Right kidney (tissue), 9 donors: ENCODE measurements at places on chromosomes 6 and 20.
A peak's percentile ranks its signal among the peaks of the same experiment; 100 is the strongest.

- DNase-seq = peak; percentile 13
These were observed 46.7 kb downstream of the MAP1LC3A start for GRCh38 chr20:34604980-34605788.

GRCh38 chr20:35135867-35136586, 11.1 kb downstream of the EDEM2 start:
- DNase-seq = no peak

DNA sequence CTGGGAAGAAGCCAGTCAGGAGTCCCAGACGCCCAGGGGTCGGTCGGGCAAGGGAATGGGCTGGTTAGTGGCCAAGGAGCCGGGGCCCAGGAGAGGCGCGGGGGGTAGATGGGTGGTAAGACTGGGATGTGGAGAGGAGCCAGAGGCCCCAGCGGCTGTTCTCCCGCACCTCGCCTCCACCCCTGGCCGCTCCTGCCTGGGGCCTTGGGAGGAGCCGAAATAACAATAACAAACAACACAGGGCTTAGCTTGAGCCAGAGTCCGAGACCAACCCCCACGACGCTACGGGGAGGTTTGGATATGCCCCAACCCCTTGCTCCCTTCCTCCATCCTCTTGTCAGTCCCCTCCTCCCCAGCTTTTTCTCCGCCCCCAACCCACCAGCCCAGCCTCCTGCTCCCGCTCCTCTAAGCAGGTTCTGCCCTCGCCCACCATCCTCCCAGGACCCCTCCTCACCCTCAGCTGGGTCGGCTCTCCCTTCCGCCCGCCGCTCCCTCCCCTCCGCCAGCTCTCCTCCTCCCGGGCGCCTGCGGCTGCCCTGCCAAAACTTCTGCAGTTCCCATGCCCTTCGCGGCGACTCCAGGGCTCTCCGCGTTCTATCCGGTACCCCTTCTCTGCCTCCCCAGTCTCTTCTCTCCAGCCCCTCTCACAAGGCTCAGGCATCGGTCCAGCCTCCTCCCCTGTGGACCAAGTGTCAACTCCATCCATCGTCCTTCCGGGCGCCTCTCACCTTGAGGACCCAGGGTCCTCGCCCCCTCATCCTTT, 1.1 kb downstream of the RNF39 start:
- peak; percentile 27 for DNase-seq

GRCh38 chr6:53581173-53581773, 36.4 kb upstream of the GCLC start:
- DNase-seq = peak; percentile 25

GRCh38 chr6:160750276-160750689, 48.2 kb downstream of the PLG start:
- no peak for DNase-seq

DNA sequence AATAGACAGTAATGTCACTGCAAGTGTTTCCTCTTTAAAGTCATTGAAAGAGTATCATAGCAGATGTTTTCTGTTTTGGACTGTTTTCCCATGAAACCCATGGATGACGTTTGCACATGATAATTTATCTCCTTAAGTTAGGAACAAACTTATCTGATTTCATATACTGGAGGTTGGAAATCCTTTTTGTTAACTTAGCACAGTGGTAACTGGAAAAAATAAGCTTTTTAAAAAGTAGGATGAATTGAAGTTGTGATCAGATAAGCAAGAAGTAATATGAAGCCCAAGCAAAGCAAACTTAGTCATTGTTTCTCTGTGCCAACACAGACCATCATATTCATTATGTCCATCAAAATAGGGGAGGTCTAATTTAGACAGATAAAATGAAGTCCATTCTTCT, 61.6 kb downstream of the PLCB4 start:
- no peak for DNase-seq

DNA sequence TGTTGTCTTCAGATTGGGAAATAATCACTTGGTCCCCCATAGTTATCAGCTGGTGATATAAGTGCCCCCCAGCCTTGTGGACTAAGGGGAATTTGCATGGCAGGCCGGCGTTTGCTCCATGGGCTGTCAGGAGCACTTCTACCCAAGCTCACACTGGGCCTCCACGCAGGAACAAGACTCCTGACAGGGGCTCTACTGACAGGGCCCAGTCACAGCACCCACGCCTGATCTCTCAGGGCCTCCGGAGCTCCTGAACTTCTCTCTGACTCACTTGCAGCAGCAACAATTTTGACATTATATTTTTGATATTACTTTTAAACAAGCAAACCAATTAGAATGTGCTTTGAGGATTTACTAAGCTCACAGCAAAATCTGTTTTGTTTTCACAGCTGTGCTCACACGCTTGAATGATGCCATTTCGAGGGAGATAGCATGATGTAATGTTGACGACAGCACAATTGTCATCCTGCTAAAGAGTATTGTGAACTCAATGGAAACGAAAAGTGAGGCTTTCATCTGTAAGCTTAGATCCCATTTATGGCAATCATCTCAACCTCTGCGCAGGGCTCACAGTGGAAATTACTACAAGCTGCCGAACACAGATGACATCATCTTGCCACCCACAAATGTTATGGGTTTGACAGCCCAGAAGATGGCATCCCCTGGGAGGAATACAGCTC, 28.7 kb upstream of the TXNDC5 start:
- DNase-seq = no peak

GRCh38 chr6:116542426-116542825, 3.1 kb downstream of the TRAPPC3L start:
- no peak for DNase-seq

GRCh38 chr6:37396571-37397180, 36.3 kb upstream of the CMTR1 start:
- DNase-seq = no peak

GRCh38 chr6:93801101-93801847, 381.9 kb upstream of the EPHA7 start:
- no peak for DNase-seq

DNA sequence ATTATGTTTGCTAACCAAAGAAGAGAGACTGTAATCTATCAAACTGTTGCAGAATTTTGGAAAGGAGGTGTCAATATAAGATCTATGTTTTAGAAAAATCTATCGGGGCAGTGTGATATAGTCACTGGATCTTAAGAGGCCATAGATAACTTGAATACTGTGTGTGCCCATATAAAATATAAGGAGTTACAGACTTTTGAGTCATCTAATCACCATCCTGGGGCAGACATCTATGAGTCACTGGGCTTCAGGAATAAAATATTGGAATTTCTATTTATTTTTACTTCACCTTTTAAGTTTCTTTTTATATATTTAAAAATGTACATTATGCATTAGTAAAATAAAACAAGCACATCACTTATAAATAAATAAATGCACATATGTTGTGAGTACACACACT, 509.3 kb upstream of the MAN1A1 start:
- DNase-seq = no peak

DNA sequence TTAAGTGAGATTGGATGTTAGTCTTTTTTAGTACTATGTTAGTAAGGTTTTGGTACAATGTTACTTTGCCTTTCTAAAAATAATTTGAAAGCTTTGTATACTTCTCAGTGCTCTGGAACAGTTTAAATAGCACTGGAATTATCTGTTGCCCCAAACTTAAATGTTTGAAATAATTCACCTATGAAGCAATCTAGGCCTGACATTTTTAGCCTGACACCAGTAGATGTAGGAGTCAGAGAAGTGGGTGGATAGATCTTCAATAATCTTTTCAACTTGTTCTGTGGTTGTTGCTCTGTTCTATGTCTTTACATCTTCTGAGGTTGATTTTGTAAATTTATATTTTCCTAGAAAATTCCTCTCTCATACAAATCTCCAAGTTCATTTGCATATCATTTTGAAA, 103.1 kb upstream of the ADGRF1 start:
- DNase-seq = no peak

DNA sequence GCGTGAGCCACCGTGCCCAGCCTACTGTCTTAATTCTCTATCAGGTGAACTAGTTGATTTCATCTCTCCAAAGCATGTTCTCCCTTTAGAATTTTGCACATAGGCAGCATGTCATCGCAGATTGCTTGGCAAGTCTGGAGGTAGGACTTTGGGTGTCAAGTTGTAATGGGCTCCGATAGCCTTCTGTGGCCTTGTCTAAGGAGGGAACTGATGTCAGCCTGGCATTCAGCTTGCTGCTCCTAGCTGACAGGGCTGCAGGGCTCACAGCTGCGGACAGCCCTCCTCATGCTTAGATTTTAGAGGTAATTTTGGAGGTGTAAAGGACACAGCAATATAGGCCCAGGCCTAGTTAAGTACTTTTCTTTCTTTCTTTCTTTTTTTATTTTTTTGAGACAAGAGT, 11.3 kb downstream of the CHMP4B start:
- no peak for DNase-seq

- no peak for DNase-seq
These were observed 340.7 kb downstream of the LMBRD1 start for GRCh38 chr6:69456086-69456485.

DNA sequence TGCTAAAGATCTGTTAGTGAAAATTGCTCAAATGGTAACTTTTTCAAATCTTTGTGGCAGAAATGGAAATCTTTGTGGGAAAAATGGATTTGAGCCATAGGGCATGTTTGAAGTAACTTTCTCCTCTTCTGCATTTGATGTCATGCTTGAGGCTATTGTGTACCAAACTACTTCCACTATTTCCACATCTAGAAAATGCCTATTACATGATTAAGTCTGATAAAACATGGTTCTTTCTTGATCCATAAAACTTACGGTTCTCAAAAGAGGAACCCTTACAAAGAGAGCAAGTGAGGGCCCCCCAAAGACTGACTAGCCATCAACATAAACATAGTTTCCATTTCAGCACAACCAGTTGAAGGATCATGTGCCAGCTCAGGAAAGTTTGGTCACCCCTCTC, 150.6 kb downstream of the NFATC2 start:
- DNase-seq = no peak

GRCh38 chr20:48886194-48886593, 35.3 kb upstream of the ARFGEF2 start:
- DNase-seq = no peak

DNA sequence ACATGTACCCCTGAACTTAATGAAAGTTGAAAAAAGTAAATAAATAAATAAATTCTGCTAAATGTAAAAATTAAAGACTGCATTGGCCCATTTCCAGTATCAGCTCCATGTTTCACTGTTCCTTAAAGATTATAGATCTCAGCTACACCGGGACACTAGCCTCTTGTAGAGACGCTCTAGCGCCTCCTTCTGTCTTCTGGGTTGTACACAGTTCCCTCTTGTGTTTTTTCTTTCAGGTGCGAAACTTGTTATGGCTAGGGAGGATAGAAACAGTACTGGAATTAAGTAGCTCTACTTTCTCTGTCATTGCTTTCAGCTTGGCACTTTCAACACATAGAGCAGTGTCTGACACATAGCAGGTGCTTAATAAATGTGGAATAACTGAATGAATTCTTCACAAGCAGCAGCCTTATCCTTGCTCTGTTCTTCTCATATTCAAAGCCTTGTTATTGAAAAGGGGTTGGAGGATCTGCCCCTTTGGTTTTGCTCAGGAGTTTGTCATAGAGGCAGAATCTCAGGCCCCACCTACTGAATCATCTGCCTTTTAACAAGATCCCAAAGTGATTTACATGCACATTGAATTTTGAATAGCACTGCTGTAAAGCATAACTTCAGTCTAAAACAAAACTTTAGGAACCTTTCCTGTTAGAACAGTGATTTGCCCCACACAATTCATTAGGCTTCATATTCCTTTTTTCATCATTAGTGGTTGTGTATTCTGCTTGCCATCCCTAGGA, 92.3 kb downstream of the FIG4 start:
- no peak for DNase-seq

DNA sequence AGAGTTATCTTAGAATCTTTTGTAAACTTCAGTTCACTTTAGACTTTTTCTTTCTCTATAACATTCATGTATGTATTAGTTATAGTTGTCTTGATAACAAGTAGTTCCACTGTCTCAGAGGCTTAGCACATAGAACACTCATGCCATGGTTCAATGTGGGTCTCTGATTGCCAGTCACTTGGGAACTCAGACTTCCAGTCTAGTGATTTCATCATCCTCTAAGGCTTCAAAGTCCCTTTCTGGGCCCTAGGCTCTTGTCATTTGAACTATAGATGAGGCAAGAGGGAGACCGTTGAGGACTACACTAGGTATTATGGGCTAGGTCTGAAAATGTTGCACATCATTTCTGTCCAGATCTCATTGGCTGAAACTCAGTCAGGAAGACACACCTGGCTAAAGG, 8.4 kb upstream of the EEF1E1 start:
- no peak for DNase-seq

DNA sequence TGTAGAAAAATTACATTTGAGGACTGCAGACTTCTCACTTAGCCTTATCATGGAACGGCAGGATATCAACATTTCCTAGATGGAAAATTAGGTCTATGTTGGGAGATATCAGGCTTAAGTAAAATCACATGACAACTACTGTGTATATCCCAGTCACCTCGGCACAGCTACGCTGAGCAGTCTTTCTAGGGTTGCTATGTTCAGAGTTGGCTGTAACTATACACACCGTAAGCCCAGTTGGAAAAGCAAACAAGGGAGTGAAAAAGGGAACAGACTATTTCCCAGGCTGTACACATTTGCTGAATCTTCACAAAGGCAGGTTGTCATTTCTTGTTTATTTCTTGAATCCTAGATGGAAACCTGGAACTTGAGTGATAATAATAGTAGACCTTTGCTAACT, 80.7 kb upstream of the PTPRK start:
- DNase-seq = no peak

DNA sequence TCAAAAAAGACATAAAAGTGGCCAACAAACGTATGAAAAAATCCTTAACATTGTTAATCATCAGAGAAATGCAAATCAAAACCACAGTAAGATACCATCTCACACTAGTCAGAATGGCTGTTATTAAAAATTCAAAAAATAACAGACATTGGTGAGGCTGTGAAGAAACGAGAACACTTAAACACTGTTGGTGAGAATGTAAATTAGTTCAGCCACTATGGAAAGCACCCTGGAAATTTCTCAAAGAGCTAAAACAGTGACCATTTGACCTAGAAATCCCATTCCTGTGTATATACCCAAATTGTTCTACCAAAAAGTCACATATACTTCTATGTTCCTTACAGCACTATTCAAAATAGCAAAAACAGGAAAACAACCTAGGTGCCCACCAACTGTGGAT, 24.9 kb upstream of the NT5E start:
- no peak for DNase-seq

- DNase-seq = no peak
These were observed 70.4 kb downstream of the GCNT2 start for GRCh38 chr6:10591422-10592160.

DNA sequence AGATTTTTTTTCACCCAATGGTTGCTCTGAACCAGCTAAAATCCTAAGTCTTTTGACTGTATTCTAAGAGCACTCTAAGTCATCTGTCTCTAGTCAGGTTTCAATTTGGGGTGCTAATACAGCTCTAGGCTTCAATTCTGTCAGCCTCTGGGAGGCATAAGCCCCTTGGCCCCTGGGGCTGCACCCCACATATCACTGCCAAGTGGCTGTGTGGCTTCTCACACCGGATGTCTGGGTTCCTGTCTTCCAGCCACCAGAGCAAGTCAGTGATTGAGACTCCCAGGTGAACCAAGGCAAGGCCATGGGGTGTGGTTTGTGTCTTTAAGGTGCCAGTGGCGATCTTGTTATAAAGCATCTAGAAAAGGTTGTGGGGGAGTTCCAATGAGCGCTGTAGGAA, 136.5 kb downstream of the TMEM242 start:
- DNase-seq = no peak
